Suprapubic skin (tissue), 4 donors: ENCODE measurements at places on chromosomes 7 and 10.

- DNase-seq, result no peak
These were observed 122.1 kb downstream of the LRMDA start for GRCh38 chr10:75553550-75553949.

DNA sequence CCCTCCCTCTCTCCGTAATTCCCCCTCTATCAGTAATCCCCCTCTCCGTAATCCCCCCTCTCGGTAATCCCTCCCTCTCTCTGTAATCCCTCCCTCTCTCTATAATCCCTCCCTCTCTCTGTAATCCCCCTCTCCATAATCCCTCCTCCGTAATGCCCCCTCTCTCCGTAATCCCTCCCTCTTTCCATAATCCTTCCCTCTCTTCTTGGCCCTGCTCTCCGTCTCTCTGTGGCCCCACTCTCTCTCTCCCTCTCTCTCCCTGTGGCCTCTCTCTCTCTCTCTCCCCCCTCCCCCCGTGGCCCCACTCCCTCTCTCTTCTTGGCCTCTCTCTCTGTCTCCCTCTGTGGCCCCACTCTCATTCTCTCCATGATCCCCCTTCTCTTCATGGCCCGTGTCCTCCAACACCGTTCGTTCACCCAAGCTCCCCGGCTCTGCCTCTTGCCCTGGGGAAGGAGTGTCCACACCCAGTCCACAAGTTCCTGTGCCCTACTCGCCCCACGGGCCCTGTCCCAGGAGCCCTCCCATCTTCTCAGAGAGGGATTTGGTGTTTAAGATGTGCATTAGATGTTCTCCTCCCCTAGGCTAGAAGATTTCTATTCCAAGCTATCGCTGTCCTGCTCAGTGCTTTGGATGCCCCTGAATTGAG, 19.8 kb downstream of the SHH start:
- DNase-seq, result no peak

DNA sequence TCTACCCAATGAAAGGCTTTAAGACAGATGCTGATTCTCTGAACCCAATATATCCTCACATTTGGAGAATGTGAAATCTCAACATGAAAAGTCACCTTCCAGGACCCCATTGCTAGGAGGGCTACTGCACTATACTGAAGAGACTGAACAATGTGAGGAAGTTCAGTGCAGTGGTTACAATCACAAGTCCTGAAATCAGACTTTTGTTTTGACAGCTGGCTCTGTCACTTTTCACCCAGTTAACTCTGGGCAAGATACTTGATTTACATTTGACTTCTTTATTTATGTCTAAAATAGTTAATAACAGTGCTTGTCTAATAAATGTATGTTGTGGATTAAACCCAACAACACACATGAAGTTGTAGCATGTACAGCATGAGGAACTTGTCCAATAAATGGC, 14.8 kb upstream of the VWDE start:
- DNase-seq, result no peak

- no peak for DNase-seq
These were observed 45.1 kb downstream of the AMZ1 start for GRCh38 chr7:2732959-2733584.

DNA sequence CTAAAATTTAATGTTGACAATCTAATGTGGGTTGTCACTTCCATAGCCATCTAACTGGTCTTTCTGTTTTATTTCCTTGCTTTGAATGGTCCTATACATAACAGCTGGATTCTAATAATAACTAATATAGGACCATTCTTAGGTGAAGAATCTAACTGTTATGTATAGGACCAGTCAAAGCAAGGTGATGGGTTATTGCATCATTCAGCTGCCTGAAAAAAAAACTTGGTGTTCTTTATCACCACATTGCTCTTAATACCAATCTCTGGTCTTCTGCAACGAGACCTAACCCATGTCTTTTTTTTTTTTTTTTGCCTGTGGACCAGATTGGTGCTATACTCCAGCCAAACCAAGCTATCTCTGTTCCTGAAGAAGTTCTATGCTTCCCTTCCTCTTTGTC, 45.7 kb upstream of the SLC39A12 start:
- DNase-seq, result no peak

- DNase-seq, result no peak
These were observed 4.4 kb upstream of the BICC1 start for GRCh38 chr10:58508316-58508715.

DNA sequence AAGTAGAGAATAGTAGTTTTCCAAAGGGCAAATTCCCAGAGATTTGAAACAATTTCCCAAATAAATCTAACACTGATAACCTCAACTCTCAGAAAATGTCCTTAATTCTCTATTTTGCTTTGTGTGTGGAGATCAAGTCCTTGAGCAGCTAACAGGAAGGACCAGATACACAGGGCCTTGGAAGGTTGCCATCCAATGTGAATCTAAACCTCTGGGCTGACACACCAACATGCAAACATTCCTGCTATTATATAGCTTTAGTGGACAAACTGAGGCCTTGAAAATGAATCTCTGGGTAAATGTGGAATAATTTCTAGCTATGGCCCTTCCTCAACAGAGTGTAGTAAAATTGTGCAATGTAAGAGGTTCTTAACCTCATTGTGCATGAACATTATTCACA, 44.1 kb upstream of the PARD3 start:
- no peak for DNase-seq

DNA sequence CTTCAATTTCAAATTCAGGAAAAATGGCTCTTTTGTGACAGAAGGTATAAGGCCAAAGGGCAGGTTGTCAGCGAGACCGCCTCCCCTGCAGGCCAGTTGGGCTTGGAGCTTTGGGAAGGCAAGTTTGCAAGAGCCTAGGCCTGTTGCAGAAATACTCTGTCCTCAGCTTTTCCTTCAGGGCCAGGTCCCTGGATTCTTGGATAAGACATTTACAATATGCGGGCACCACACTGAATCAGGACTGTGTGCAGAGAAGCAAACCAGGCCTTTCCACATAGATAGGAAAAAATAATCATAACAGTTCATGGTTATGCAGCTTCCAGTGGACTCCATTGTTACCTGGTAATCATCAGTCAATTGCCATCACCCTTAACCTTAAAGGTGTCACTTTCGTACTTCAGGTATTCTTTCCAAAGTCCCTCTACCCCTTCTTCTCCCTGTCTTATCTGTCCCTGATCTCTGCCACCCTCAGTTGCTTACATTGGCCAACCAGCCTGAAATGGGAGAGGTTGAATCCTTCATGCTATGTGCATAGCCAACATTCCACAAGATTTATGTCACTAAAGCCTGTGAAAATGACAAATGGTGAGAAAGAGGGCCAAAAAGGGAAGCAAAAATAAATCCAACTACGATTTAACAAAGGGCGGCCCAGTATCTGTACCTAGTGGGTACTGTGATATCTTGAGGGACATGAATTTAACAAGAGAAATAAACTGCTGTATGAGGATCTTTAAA, 304.5 kb upstream of the NFE2L3 start:
- no peak for DNase-seq

- DNase-seq, result no peak
These were observed 42.4 kb downstream of the COL17A1 start for GRCh38 chr10:104043185-104043830.

DNA sequence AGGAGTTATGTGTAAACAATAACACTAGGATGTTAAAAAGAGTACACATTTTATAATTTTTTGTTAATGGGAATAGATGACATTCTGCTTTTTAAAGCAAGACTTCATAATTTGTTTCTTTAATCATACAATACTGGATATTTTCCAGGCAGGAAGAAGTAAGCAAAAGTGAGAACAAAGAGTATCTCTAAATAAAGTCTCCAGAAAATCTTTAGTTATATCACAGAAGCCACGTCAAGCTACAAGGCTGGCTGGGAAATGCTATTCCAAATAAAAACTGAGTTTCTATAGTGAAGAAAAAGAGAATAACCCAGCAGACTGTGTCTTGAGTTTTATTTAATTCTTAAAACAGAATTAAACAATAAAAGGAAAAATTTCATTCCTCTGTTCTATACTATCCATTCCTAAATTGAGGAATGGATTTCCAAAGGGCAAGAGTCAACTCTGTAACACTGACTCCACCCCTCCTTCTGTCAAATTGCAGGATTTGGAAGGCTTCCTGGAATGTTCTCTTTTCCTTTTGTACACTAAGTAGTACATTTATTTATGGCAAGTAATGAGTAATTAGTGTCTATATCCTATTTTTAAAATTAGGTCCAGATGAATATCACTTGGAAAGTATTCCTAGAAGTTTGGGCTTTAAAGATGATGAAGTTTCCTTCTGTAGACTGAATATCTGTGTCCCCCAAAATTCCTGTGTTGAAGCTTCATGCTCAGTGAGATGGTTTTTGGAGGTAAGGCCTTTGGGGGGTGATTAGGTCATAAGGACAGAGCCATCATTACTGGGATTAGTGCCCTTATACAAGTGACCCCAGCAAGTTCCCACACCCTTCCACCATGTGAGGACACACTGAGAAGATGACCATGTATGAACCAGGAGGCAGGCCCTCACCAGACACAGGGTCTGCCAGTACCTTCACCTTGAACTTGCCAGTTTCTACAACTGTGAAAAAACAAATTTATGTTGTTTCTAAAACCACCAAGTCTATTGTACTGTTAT, 290.9 kb downstream of the CRPPA start:
- no peak for DNase-seq

DNA sequence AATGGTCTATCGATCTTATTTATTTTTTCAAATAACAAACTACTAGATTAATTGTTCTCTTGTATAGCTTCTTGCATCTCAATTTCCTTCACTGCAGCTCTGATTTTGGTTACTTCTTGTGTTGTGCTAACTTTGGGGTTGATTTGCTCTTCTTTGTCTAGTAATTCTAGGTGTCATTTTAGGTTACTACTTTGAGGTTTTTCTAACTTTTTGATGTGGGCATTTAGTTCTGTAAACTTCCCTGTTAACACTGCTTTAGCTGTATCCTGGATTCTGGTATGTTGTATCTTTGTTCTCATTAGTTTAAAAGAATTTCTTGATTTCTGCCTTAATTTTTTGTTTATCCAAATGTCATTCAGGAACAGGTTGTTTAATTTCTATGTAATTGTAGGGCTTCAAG, 1188.0 kb downstream of the DNAJB9 start:
- DNase-seq, result no peak
